Muscle of leg (tissue), 16 donors: ENCODE measurements at places on chromosomes 12 and 14. TPM values are rescaled to one million over a fixed set of nuclear protein-coding genes. Genes with fewer than 3 reads are reported as not detected.

The KRT1 gene
- polyA plus RNA-seq, result 1.9 TPM

GRCh38 chr12:123122626-123123025, 28.3 kb downstream of the PITPNM2 start:
- DNase-seq, result no peak

DNA sequence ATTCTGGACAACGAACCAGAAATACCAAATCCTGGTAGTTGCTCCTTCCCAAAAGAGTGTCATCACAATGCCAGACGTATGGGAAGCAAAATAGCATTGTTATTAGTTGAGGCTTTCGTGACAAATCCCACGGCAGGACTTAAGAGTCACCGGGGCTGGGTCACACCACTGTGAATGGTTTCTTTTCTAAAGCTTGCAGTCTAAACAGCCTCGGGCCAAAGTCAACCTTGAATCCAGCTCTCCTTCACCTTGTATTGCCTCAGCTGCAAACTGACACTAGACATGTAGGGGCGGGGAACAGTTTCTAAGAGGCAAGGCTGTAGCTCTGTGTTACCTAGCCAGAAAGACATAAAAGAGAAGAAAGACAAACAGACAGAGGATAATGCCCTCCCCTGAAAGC, 734.8 kb downstream of the MED13L start:
- DNase-seq, result no peak

The GPRC5D gene
- 0.21 TPM for polyA plus RNA-seq

GRCh38 chr14:60184146-60184904, 19.1 kb upstream of the DHRS7 start:
- DNase-seq, result peak; percentile 86

GRCh38 chr12:113408756-113409298, 5.1 kb upstream of the SDS start:
- no peak for DNase-seq

DNA sequence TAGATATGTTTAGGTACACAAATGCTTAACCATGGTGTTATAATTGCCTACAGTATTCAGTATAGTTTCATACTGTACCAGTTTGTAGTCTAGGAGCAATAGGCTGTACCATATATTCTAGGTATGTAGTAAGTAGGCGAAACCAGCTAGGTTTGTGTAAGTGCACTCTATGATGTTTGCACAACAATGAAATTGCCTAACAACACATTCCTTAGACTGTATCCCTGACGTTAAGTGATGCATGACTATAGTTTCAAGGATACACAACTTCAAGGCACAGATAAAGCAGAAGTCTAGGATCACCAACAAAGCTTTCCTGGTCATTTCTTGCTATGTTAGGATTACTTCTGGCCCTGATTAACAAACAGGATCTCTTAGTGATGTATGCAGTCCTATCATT, 135.1 kb downstream of the SLC38A1 start:
- DNase-seq, result no peak

DNA sequence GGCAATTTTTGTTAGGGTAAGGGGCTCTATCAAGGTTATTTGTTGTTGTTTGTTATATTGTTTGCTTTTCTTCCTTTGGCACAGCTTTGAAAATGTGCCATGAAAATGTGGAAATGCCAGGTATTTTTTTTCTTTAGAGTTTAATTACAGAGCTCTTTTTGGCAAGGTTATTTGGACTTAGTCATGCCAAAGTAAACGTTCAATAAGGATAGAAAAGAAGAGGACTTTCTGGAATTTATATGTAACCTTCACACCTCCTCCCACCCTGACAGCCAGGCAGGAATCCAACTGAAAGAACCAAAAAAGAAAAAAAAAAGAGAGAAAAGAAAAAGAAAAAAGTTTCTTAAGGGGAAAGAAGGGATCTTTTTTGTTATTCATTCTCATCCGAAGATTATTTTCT, 217.8 kb downstream of the KITLG start:
- DNase-seq, result no peak

The GZMH gene
- 0.22 TPM for polyA plus RNA-seq

The GZMB gene
- 0.82 TPM for polyA plus RNA-seq

GRCh38 chr12:31233061-31233730, 92.8 kb downstream of the SINHCAF start:
- no peak for DNase-seq

- DNase-seq, result no peak
Observed at GRCh38 chr14:32028599-32028998, 48.5 kb upstream of the ARHGAP5 start.

The KRT3 gene
- not detected for polyA plus RNA-seq

- DNase-seq, result no peak
Observed at GRCh38 chr14:34361504-34362011, 100.5 kb downstream of the SPTSSA start.

GRCh38 chr14:22781301-22781991, 15.0 kb downstream of the OXA1L start:
- peak; percentile 12 for DNase-seq

The CBLN3 gene
- polyA plus RNA-seq, result 1.7 TPM

The FLRT2 gene
- polyA plus RNA-seq, result 72.0 TPM

The KCNH3 gene
- polyA plus RNA-seq, result 1.3 TPM

The TRIM9 gene
- polyA plus RNA-seq, result 0.45 TPM

The RHOJ gene
- polyA plus RNA-seq, result 26.6 TPM

DNA sequence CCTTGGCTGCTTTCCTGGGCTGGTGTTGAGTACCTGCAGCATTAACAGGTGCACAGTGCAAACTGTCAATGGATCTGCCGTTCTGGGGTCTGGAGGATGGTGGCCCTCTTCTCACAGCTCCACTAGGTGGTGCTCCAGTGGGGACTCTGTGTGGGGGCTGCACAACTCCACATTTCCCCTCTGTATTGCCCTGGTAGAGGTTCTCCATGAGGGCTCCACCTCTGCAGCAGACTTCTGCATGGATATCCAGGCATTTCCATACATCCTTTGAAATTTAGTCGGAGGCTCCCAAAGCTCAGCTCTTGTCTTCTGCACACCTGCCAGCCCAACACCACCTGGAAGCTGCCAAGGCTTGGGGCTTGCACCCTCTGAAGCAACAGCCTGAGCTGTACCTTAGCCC, 198.6 kb downstream of the GXYLT1 start:
- no peak for DNase-seq

The DBX2 gene
- polyA plus RNA-seq, result not detected

- DNase-seq, result no peak
Observed at GRCh38 chr12:90048918-90049317, 340.3 kb upstream of the ATP2B1 start.
